ENCODE measurements at places on chromosomes 6 and 20. TPM values are rescaled to one million over a fixed set of nuclear protein-coding genes. Genes with fewer than 3 reads are reported as not detected.

DNA sequence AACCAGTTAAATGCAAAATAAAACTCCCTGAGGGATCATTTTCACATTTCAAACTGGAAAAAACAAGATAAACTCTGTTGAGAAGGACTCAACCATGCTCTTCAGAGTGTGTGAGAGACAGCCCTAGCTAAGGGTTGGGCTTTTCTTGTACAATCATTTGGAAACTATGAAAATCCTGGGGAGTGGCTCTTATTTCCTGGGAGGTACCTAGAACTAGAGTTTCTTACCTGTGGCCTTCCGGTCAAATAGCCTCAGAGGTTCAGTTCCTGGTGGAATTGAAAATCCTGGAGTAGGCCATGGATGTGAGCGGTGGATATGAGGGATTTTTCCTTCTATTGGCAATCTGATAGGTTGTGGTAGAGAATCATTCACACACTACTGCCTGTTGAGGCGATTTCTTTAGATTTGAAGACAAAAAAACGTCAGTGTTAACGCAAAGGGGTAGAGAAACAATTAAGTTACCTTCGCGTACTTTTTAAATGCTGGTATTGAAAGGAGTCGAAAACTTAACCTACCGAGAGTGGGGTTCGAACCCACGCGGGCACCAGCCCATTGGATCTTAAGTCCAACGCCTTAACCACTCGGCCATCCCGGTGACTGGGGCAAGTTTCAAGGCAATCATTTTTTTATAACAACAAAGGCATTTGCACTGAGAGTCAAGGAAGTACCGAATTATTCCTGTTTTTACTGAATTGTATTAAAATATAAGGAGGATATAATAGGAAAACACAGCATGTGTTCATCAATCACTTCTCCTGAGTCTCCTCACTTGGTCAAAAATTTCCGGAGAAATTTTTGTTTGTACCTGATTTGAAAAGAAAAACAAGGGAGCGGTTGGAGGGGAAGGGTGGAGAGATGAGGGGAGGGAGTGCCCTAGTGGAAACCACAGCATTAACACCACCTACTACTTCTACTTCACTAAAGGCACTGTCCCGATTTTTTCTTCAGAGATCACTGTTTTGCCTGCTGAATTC lies 191.3 kb downstream of the OR2B2 start:
- no peak for DNase-seq

GRCh38 chr20:19987046-19987445 lies 30.1 kb upstream of the NAA20 start:
- no peak for DNase-seq

DNA sequence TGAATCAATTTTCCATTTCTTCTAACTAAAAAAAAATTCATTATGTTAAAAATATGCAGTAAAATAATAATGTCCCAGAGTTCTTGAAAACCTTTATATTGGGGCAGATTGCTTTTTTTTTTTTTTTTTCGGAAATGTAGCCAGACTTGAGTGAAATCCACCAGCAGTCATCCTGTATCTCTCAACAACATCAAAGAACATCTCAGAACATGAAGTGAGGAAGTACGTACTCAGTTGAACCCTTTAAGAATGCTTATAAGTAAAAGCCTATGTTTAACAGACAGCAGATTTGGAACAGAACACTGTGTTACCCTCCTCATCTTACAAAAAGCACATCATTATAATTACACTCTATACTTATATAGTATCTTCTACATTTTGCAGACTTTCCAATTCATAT lies 51.0 kb upstream of the SUPT3H start:
- no peak for DNase-seq

GRCh38 chr20:34888468-34888867 lies 12.1 kb downstream of the ACSS2 start:
- DNase-seq, result no peak

NEURL2 gene
- total RNA-seq, result 6.7 TPM

GRCh38 chr20:15564981-15565380 lies 1008.3 kb downstream of the KIF16B start:
- no peak for DNase-seq

DNA sequence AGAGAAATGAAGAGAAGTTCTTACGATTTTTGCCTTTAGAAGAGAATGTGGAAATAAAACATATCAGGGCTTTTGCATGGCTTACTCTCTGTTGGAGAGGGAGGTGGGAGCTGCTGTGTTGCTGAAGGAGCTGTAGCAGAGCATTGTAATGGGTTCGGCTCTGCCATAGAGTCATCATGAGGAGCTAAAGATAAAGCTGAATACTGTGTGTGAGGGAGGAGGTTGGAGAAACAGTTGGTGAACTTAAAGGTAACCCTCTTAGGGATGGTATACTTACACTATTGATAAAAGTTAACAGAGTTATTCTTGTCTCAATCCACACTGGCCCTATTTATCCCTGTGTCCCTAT lies 34.8 kb downstream of the CTNNBL1 start:
- DNase-seq, result no peak

STX11 gene
- total RNA-seq, result 7.4 TPM

DNA sequence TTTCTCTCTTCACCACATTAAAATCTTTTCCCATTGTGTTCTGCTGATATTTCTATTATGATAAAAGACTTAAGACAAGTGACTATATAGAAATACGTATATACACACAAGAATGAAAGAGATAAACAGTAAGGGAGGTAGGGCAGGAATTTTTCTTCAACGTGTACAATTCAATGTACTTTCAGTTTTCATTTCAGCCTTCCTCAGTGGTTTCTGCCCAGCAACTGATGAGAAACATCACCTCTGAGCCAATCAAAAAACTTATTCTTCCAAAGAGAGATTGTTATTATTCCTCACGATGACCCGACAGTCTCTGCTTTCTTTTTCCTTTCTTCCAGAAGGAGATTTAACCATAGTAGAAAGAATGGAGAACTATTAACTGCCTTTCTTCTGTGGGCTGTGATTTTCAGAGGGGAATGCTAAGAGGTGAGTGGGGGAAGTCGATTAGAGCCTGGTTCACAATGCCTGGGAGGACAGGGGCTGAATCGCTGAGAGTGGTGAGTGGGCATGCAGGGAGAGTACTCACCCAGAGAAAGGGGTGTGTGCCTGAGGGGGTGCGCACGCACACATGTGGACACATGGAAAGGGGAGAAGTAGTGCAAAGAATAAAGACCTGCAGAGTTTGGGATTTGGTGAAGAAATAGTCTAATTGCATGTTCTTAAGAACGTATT lies at the start of gene BTN3A1:
TSS of gene BTN3A1 (plus strand) at position 289 of the 672 bp plus-strand sequence. CDS start 3,289 bp downstream, outside the sequence.
- DNase-seq, result peak; percentile 71

Data from heart right ventricle (tissue), 16 donors.